ENCODE measurements at places on chromosomes 2 and 18.

DNA sequence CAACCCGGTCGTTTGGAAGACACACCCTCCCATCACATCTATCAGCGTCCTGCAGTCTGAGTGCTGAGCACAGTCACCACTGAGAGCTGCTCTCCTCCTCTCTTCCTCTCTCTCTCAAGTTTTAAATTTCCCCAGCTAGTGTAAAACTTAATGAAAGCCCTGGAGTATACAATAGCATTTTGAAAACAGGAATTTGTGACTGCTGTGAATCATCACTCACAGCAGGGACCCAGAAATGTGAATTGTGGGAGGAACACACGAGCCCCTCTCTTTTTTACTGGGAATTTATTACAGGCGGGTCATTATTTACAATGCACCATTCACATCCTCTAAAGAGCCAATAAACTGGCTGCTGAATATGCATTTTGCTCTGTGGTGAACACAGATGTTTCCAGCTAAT lies 185.0 kb upstream of the SMIM21 start:
- no peak for DNase-seq

DNA sequence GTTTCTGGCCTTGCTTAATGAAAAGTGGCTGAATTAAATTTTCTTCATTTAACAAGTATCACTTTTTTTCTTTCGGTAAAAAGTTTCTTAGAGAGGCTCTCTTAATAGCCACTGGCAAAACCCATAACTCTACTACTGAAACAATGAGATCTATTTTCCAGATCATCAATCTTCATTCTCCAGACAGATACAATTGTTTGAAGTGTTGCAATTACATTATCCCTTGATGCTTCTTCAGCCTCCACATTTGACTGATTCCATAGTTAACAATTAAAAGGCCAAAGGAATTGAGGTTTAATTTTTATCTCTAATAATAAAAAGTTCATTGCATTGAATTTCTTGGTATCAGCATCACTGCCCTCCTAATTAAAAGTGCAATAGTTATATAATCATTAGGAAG lies 176.3 kb downstream of the ZNF385B start:
- DNase-seq = no peak

DNA sequence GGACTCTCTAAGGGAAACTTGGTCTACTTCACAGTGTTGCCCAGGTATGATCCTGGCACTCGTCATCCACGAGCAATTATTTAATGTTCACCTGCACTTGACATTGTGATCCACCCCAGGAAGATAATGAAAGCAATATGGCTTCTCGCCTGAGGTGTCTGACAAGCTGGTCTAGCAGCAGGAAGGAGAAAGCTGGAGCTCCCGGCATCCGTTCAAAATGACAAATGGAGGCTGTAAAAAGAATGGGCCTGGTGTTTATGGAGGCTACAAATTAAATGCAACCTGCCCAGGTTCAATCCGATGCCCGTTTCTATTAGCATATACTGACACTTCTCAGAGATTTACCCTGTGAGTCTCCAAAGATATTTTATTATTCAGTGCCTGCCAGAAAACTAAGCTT lies 317.6 kb downstream of the CTNNA2 start:
- no peak for DNase-seq

- DNase-seq = no peak
These were observed 25.7 kb downstream of the DIS3L2 start for GRCh38 chr2:231987124-231987727.

DNA sequence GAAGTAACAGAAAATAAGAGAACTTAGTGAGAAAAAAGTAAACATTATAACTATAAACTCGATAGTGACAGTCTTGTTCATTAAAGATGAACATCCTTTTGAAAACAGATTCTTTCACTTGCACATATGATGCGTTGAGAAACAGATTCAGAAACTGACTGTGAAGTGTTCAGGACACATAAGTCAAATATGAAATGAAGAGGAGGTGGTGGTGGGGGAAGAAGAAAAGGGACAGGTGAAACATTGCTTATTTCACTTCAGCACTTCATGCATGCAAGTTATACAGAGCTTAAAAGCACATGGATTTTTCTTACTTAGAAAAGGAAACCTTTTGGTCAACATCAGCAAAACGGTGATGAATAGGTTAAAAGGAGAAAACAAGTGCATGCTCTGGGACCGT lies 42.5 kb downstream of the STAT4 start:
- DNase-seq = no peak

GRCh38 chr2:159091381-159091780 lies 122.9 kb downstream of the TANC1 start:
- DNase-seq = no peak

GRCh38 chr2:98576666-98577312 lies 31.5 kb downstream of the COA5 start:
- DNase-seq = no peak

GRCh38 chr2:111664275-111664850 lies 219.6 kb downstream of the ANAPC1 start:
- DNase-seq = no peak

DNA sequence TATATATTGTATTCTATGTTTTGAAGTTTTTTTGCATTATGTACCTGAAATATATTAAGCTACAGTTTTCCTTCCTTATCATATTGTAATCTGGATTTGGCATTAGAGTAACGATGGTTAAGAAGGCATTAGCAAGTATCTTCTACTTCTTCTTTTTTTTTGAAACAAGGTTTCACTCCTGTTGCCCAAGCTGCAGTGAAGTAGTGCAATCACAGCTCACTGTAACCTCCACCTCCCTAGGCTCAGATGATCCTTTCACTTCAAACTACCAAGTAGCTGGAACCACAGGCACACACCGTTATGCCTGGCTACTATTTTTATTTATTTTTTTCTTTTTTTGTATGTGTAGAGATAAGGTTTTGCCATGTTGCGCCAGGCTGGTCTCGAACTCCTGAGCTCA lies 201.1 kb downstream of the ZNF804A start:
- no peak for DNase-seq

GRCh38 chr18:63949068-63949737 lies at the start of gene HMSD:
Gene HMSD, plus strand, starts transcription at chr18:63949301. Its CDS starts 4,155 bp downstream, at chr18:63953456.
- DNase-seq = no peak

DNA sequence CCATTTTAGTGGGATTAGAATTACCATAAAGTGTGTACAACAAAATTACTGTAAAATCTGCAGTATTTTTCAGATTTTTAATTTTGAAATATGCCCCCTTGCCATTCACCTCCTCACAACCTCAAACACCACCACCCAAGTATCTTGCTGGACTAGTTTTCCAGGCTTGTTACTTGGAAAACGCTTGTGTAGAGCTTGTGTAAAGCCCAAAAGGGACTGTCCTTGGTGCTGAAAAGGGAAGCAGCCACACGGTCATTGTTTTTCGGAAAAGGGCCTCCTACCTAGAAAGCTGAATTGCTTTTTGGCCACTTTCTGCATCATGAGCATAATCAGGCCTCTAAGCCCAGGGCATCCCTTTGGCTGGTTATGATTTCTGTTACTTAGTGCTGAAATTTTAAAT lies 563.4 kb downstream of the LRRTM4 start:
- peak; percentile 50 for DNase-seq

DNA sequence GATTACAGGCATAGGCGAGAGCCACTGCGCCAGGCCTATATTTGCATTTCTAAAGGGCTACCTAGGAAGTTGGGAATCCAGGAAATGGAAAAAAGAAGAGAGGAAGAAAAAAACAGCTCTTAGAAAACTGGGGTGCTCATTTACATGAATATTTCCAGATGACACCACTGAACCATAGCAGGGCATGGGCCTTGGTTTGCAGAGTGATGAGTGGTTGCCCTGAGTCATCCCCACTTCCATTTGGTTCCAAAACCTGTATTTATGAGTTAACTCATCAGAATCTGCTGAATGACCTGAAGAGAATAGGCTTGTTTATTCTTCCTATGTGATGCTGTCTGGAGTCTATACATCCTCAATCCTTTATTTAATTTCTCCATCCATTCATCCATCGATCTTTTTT lies 36.2 kb downstream of the EHD3 start:
- no peak for DNase-seq

DNA sequence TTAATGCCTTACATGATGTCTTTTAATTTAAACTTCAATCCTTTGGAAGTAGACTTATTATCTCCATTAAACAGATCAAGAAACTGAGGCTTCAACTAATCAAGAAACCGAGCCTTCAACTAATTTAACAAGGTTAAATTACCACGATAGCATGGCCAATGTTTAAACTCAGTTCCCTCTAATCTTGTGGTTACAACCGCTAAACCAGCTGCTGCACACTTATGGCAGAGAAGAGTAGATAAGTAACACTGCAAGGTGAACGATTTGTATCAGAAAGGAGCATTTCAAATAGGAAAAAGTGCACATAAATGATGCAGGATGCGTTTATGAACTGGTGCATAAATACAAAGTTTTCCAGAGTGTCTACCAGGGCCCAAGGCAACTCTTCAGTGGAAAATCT lies 144.6 kb upstream of the CAVIN2 start:
- DNase-seq = no peak

- peak; percentile 6 for DNase-seq
These were observed 352.4 kb downstream of the XIRP2 start for GRCh38 chr2:167240671-167241070.

DNA sequence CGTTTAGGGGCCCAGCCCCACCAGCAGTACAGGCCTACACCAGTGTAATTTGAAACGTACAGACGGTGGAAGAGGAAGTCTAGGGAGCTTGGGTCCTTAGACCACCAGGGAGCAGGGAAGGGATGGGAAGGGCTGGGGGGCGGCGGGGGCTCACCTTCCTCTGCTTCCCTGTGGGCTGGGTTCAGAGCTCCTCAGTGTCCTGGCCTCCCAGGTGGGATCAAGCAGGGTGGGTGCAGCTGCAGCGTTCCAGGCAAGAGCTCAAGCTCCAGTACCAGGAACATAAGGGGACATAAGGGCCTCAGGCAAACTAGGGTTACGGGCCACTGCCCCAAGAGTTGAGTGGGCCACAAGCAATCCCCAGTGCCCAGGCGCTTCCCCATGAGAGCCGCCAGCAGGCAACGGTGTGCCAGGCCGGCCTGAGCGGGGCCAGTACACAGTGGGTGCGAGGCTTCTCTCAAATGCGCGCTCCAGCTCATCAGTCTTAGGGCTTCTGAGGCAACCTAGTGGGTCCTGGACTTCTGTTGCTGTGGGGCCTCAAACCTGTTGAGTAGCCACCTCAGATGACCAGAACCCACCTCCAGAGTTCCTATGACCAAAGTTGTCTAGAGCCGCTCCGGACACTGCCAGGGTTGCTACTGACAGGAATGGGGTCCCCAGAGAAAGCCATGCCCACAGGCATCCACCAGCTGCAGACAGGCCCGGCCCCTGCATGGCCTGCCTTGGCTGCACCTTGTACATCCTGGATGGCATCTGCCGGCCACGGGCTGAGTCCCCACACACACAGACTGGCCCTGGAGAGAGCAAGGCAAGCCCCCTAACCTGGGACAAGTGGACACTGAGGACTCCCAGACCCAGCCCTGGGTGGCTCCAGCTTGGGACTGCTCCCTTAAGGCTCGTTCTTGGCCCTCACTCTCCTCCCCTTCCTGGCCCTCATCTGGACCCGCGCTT lies 5.2 kb downstream of the ANKRD23 start:
- DNase-seq = no peak

GRCh38 chr2:5977477-5977876 lies 285.3 kb downstream of the SOX11 start:
- DNase-seq = no peak

DNA sequence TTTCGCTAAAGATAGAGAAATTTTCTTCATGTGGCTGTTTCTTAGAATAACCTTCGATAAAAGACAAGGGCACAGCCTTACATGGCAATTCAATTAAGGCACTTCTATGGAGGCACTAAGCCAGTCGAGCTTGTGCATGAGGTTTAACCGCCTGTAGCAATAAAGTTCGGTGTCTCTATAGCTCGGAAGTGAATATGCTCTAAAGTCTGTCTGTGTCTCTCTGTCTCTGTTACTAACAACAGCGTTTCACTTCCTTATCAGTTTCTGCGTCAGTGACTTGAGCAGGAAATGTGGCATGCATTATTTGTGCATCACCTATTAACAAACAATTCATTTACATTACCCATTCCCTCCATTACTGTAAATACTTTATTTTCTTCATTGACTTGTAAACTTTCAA lies 365.1 kb upstream of the NETO1 start:
- no peak for DNase-seq

DNA sequence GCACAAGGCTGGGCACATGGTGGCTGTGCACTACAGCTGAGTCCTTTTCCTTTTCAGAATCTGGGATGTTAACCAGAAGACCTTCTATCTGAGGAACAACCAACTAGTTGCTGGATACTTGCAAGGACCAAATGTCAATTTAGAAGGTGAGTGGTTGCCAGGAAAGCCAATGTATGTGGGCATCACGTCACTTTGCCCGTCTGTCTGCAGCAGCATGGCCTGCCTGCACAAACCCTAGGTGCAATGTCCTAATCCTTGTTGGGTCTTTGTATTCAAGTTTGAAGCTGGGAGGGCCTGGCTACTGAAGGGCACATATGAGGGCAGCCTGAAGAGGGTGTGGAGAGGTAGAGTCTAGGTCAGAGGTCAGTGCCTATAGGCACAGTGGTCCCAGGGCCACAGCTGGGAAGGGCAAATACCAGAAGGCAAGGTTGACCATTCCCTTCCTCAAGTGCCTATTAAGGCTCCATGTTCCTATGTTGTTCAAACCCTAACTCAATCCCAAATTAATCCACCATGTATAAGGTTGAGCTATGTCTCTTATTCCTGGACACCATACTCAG lies 2.2 kb downstream of the IL1RN start:
- DNase-seq = no peak

GRCh38 chr18:7521226-7521856 lies 45.8 kb upstream of the PTPRM start:
- DNase-seq = no peak

- DNase-seq = no peak
These were observed 141.0 kb downstream of the GREB1L start for GRCh38 chr18:21383031-21383430.

- no peak for DNase-seq
These were observed 26.0 kb downstream of the SOS1 start for GRCh38 chr2:39094717-39095363.

DNA sequence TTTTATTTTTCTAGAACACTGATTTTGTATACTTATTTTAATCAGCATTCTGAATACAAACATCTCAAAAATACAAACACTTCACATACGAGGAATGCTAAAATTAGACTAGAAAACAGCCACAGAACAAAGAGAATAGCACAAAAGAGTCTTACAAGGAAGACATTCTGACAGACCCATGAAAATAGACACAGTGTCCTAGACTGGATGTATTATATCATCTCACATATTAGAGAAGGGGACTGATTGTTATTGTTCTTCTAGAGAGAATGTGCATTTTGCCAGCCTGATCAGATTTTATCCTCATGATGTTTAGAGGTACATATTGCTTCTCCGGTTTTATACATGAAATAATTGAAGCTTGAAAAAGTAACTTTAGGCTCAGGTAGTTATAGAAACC lies 357.9 kb downstream of the DPP10 start:
- no peak for DNase-seq

GRCh38 chr2:96320728-96321622 lies 4.1 kb upstream of the ITPRIPL1 start:
- DNase-seq = no peak

DNA sequence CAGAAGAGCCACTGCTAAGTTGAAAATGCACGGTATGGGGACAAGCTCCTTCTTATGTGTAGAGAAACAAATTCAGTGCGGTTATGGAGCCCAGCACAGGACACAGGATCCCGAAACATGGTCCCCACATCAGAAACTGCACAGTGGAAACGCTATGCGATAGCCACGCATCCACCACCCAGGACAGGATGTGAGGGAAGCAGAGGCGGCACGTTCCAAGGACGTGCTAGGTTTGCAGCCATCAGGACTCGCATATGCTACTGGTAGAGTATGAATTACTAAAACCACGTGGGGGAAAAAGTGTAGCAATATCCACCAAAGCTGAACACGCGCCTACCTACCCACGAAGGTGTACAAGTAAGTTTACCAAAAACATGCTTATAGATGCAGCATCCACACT lies 34.7 kb upstream of the SNTG2 start:
- DNase-seq = no peak
